ENCODE measurements at places on chromosomes 1 and 21. TPM values are rescaled to one million over a fixed set of nuclear protein-coding genes. Genes with fewer than 3 reads are reported as not detected.

The RNF2 gene
- total RNA-seq: 88.6 TPM

The PRRX1 gene
- 10.6 TPM for total RNA-seq

The PAQR7 gene
- total RNA-seq: 13.8 TPM

The PCSK9 gene
- total RNA-seq: 0.23 TPM

The KCNQ4 gene
- 1.4 TPM for total RNA-seq

The LCE2C gene
- total RNA-seq: not detected

The VWA1 gene
- total RNA-seq: 5.3 TPM

Measured in diencephalon (tissue), 1 donor.